NCI-H1105 (cell line): ENCODE measurements at places on chromosomes 2 and 18.

DNA sequence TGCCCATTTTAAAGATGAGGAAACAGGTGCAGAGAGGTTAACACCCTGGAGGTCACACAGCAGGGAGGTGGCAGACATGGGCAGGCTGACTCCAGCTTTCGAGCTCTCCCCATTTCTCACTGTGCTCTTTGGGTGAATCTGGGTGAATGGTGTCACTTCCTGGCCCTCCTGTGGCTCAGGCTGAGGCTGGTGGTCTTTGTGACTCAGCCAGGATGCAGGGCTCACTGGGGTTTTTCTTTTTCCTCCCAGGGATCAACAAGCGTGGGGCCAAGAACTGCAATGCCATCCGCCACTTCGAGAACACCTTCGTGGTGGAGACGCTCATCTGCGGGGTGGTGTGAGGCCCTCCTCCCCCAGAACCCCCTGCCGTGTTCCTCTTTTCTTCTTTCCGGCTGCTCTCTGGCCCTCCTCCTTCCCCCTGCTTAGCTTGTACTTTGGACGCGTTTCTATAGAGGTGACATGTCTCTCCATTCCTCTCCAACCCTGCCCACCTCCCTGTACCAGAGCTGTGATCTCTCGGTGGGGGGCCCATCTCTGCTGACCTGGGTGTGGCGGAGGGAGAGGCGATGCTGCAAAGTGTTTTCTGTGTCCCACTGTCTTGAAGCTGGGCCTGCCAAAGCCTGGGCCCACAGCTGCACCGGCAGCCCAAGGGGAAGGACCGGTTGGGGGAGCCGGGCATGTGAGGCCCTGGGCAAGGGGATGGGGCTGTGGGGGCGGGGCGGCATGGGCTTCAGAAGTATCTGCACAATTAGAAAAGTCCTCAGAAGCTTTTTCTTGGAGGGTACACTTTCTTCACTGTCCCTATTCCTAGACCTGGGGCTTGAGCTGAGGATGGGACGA is 13.2 kb downstream of the ITM2C start:
- DNase-seq = no peak

GRCh38 chr2:54209379-54209778 is 46.6 kb downstream of the TSPYL6 start:
- no peak for DNase-seq

DNA sequence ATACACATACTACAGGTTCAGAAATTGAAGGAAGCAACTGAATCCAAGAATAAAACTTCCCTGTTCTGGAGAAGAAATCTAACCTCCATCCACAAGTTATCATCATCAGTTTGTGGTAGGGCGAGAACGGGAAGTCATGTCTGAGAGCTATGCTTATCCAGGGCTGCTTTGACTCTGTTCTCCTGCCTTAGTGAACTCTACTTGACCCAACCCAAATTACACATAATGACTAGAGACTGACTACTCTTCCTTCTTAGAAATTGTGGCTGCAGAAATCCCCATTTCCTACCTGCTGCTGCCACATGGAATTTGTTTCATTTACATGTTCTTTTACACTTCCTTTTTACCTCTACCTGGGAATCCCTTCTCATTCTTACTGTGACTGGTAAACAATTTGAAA is 1102.6 kb upstream of the PIK3C3 start:
- no peak for DNase-seq

DNA sequence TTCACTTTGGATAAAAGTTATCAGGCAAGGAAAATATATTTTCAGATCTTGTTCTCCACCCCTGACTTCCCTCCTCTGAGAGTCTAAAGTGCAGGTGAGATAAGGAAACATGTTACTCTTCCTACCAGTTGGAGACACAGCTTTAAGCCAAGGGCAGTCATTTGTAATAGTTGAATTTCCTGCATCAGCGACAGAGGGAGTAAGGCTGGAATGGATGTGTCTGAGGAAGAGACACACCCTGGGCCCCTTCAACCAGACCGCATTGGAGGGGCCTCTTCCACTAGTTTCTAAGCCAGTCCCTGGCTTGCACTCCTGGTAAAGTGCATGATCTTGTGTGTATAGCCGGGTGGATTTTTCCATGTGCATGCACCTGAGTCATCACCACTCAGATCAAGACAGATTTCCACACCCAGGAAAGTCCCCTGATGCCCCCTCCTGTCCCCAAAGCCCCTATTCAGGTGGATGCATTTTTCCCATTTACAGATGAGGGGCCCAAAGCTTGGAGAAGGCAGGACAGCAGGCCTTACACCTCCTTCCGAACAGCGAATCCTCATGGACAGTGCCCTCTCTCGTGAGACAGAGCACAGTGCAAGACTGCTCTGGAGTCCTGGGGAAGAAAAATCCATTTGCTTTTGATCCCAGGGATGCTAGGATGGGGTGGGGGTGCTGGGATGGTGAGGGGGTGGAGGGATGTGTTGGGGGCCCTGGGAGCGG is 66.7 kb upstream of the SH3RF3 start:
- DNase-seq = no peak

GRCh38 chr2:160367887-160368286 is 125.7 kb downstream of the RBMS1 start:
- no peak for DNase-seq

GRCh38 chr18:9175115-9175514 is 38.5 kb downstream of the ANKRD12 start:
- no peak for DNase-seq

DNA sequence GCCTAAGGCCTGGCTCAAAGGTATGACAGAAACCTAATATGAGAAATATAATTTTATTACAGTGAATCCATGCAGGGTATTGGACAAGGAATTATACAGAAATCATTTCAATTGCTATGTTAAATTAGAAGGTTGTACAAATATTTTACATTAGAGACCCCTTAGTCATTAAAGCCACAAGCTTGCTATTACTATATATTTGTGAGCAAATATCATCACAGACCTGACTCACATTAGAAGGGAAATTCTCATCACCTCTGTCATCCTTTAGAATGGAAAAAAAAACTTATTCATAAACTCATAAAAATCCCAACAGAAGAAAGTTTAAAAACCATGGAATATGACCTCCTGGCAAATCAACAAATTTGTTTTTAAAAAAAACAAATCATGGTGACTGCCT is 277.9 kb downstream of the DCC start:
- no peak for DNase-seq

DNA sequence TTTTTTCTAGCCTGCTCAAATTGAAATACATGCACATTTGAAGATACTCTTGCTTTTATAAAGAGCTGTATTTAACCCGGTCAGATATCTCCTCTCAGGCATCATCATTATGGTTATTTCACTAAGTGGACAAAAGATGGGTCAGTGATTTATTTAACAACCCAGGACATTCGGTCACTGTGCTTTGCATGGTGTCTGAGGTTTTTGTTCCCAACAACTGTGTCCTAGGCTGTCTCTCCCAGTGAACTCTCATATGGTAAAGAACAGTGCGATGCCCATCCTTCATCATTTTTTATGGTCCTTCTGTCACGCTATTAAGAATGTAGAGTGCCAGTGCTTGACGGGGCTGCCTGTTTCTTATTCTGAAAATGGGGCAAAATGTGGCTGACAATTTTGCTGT is 372.4 kb downstream of the PTPRM start:
- no peak for DNase-seq

GRCh38 chr2:75458201-75458600 is 102.5 kb downstream of the EVA1A start:
- DNase-seq = no peak
